Urinary bladder (tissue), 4 donors: ENCODE measurements at places on chromosomes 4 and X. TPM values are rescaled to one million over a fixed set of nuclear protein-coding genes. Genes with fewer than 3 reads are reported as not detected.

DNA sequence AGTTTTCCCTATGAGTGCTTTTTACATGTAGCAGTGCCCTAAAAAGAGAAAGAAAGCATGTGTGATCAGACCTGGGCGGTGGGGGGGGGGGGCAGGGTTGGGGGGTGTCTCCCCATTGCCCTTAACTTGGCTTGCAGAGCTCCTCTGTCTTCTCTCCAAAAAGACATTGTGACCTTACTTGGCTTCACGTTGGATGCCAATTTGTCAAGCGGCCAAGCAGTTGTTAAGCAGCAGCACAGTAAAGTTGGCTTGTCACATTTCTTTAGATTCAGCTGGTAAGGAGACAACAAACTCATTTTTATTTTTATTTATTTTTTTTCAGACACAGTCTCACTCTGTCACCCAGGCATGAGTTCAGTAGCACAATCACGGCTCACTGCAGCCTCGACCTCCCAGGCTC is 57.3 kb upstream of the ZNF157 start:
- no peak for DNase-seq

Gene IL2
- total RNA-seq, result not detected

GRCh38 chr4:34362654-34363053 is 1881.7 kb downstream of the ARAP2 start:
- no peak for DNase-seq

Gene SPANXB1
- total RNA-seq, result not detected

Gene PDLIM3
- total RNA-seq, result 456 TPM

DNA sequence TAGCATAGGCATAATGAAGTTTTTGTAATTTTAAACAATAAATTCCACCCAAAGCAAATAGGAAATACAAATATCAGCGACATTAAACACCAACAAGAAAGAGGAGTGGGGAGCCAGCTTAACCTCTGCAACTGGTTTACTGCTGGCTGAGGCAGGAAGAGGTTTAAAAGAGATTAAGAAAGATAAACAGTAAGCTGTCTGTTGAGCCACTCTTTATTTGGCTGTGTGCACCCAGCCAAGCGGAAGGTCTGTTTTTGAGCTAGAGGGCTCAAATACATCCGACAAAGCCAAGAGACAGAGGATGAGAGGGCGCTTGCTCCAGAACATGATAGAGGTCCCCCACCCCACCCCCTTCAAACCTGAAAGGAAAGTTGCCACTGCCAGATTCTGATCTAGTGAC is 191.4 kb downstream of the MGST2 start:
- DNase-seq, result no peak

Gene NAP1L5
- 19.4 TPM for total RNA-seq

Gene PHOX2B
- total RNA-seq, result 3.3 TPM

Gene DOCK11
- total RNA-seq, result 50.4 TPM

Gene CDS1
- total RNA-seq, result 5.3 TPM

Gene TXK
- 7.3 TPM for total RNA-seq

Gene ARL9
- 0.32 TPM for total RNA-seq

DNA sequence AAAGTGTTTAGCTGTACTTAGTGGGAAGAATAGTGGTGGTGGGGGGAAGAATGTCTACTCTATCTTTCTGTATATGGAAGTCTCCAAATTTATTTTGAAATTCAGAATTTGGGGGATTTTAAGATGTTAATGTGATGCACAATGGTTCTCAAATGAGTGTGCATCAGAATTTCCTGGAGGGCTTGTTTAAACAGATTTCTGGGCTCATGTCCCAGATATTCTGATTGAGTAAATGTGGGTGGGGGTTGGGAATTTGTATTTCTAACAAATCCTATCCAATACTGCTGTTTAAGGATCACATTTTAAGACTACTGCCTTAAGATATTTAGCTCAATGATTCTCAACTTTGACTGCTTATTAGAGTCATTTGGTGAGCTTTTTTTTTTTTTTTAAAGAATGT is 15.1 kb upstream of the INTS6L start:
- DNase-seq, result no peak

Gene MGAT4D
- not detected for total RNA-seq
